A673 (cell line): ENCODE measurements at places on chromosomes 12 and 14. TPM values are rescaled to one million over a fixed set of nuclear protein-coding genes. Genes with fewer than 3 reads are reported as not detected.

DNA sequence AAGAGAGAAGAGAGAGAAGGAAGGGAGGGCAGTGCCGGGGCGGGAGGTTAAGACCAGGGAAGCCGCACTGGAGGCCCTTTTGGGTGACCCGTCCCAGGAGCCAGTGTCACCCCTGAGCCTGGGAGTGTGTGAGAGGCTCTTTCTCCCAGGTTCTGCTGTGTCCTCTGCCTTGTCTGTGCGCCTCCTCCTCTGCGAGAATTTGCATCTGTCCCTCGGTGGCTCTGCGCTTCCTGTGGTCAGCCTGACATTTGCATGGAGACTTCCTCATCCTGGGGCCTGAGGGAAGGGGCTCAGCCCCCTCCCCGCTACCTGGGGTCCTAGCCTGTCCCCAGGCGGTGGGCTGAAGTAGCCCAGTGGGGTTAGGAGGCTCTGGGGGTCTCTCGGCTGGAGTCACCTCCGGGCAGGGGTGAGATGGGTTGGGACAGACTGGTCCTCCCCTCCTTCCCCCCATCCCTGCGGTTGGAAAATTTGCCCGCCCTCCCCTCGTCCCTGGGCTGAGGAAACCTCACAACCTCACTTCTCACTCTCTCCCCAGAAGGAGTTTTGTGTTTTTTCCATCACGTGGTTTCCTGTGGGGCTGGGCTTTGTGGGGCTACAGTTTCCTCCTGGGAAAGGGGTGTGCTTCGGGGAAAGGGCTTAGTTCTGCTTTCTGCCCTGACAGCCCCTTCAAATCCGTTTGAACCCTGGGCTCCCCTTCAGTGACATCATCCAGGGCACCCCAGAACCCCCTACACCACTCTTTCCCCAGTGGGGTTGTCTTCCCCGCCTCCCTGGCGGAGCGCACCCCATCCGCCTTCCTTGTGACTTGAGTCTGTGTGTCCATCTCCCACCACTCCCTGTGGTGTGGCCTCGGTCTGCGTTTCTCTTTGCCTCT lies 2.5 kb downstream of the PTPN6 start:
- H3K27me3 ChIP-seq: no peaks in the 10 kb centered on the region
- no peaks in the 10 kb centered on the region for H3K36me3 ChIP-seq
- peaks cover 13% of the 10 kb centered on the region for H3K4me1 ChIP-seq
- peak overlapping the region; percentile 82 for H3K27ac ChIP-seq
- peak; percentile 75 for DNase-seq

DNA sequence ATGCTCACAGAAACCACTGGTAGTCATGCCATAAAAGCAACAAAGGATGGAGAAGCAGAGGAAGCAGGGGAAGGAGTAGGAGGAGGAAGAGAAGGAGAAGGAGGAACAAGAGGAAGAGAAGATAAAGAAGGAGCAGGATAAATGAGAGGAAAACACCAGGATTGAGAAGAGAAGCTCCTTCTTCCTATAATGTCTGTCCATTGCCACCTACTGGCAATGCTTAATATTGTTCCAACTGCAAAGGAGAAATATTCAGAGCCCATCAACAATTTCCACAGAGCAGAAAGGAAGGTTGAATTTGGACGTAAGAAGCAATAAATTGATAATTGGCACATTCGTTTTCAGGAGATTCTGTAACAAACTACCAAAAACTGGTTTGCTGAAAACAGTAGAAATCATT lies 898.4 kb downstream of the SLC16A7 start:
- H3K27ac ChIP-seq: no peak overlapping the region
- H3K36me3 ChIP-seq: no peaks in the 10 kb centered on the region
- H3K4me3 ChIP-seq: no peak overlapping the region
- no peaks in the 10 kb centered on the region for H3K27me3 ChIP-seq

- H3K27ac ChIP-seq: no peak overlapping the region
- peaks cover 30% of the 10 kb centered on the region for H3K36me3 ChIP-seq
- peak; percentile 56 for DNase-seq
Measured at GRCh38 chr12:124321040-124321481, 26.2 kb downstream of the RFLNA start.

The VPS29 gene
- 147 and 150 TPM in 2 replicates for total RNA-seq

DNA sequence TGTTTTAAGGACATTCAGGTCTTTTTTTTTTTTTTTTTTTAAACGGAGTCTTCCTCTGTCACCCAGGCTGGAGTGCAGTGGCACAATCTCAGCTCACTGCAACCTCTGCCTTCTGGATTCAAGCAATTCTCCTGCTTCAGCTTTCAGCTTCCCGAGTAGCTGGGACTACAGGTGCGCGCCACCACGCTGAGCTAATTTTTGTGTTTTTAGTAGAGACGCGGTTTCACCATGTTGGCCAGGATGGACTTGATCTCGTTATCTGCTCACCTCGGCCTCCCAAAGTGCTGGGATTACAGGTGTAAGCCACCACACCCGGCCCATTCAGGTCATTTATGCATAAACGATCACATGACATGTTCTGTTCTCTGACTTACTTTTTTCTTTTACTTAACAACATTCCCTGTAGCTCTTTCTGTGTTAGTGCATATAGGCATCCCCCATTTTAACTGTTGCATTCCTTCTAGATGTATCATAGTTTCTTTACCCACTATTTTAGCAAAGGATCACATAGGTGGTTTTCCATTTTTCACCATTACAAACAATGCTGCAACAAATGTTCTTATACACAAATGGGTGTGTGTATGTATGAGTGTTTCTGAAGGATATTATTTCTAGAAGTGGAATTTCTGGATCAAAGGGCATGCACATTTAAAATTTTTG lies 74.2 kb downstream of the ARF6 start:
- no peak overlapping the region for H3K4me3 ChIP-seq
- no peaks in the 10 kb centered on the region for H3K36me3 ChIP-seq
- H3K27me3 ChIP-seq: no peaks in the 10 kb centered on the region
- H3K27ac ChIP-seq: no peak overlapping the region
- peaks cover 19% of the 10 kb centered on the region for H3K4me1 ChIP-seq
